Stimulated activated CD4-positive, alpha-beta T cell treated with anti-CD3 and anti-CD28 coated beads, Interleukin-4, amount 100 ng/mL, for 1 hour (primary cell): ENCODE measurements at places on chromosomes 7 and 10.

GRCh38 chr10:55740110-55740509, 620.9 kb downstream of the ZWINT start:
- no peak for DNase-seq

DNA sequence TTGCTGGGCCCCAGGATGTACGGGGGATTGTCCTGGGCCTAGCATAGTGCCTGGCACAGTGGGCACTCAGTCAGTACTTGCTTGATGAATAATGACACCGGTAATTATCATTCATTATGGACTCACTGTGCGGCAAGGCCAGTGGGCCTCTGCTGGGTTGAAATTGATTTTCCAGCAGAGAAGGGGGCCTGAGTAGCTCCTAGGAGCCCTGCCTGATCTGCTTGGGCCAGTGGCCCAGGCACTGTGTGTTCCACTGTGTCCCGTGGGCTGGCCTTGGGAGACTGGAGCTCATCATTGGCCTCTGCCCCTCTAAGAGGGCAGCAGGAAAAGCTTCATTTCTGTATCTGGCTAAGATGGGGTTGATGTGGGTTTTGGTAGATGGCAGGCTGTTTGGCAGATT, 1.4 kb downstream of the CHST3 start:
- no peak for DNase-seq

DNA sequence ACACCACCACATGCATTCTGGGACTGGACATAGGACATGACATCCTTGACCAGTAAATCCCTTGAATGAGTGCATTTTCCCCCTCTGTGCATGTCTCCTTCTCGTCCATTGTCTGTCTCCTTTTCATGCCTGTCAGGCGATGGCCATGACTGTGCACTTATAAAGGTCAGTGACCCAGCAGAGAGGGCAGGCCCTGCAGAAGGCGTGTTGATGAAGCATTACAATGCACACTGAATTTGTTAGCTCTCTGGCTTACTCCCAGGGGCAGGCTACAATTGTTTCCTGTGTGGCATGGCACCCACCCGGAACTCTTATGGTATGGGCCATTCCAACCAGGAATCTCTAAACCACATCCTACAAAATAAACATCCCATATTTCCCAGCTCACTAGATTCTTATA, 71.1 kb downstream of the SAMD9 start:
- DNase-seq: no peak

DNA sequence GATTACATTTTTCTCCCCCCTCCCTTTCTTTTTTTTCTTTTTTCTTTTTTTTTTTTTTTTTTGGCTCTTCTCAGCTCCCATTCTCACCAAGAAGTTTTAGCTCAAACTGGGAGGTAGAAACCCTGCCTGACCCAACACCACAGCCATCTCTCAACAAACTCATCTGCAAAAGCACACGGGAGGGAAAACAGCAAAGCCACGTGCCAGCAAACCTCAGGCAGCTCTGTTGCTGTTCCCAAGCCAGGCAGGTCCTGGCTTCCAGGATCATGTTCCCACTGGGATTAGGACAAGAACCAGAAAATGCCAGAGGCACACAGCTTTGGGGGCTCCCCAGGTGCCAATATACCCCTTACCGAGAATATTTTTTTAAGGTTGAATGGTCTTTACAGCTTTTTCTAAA, 56.7 kb downstream of the ITIH5 start:
- no peak for DNase-seq

DNA sequence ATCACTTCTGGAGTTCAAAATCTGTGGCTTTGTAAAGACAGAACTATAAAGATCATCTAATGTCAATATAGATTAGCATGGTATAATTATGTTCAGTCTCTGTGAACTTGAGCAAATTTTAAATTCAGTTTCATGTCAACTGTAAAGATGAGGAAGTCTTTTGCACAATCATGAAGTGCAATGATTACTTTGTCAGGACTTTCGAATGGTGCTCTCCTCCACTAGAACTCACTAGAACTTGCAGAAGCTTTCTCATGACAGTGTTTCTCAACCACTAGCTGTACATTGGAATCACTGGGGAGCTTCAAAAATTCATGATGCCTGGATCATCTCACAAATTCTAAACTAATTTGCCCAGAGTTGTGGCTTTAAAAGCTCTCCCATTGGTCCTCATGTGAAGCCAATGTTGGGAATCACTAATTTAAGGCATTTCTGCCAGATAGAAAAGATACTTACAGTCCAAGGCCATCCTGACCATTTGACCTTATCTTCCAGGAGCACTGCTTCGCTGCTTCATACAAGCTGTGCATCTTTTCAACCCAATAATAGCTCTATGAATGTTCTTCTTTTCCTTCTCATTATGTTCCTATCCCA, 12.9 kb downstream of the OR2AE1 start:
- no peak for DNase-seq

GRCh38 chr10:27225011-27225590, 15.5 kb downstream of the ACBD5 start:
- DNase-seq: no peak

GRCh38 chr10:32095116-32095733, 39.0 kb upstream of the KIF5B start:
- DNase-seq: no peak

- DNase-seq: no peak
Measured at GRCh38 chr7:93354815-93355214, 122.6 kb downstream of the VPS50 start.

DNA sequence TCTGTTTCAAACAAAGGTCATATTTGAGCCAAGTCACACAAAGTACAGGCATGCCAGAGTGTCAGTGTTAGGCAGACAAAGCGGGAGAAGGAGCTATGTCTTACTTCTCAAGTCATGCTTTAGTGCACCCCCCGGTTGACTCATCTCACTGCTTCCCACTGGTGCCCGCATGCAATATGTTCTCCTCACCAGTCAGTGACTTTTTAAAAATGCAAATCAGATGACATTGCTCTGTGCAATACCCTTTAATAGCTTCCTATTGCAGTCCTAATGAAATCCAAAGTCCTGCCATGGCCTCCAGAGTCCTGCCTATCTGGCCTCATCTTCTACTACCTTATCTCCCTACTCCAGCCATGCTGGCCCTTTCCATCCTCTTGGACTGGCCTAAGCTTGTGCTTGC, 429.1 kb downstream of the ACTR3B start:
- no peak for DNase-seq

DNA sequence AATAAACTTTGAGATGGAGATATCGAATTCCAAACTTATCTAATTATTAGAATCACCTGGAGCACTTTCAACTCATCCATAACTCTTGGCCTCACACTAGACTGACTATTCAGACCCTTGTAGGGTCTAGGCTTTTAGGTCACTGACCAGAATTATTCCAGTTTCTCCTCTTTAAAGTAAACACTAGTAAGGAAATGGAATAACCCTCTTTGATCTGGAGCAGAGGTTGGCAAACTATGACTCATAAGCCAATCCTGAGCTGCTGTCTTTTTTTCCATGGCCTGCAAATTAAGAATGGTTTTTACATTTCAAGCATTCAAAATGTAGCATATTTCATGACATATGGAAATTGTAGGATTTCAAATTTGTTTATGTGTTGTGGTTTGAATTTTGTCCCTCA, 1601.9 kb downstream of the REEP3 start:
- DNase-seq: no peak

DNA sequence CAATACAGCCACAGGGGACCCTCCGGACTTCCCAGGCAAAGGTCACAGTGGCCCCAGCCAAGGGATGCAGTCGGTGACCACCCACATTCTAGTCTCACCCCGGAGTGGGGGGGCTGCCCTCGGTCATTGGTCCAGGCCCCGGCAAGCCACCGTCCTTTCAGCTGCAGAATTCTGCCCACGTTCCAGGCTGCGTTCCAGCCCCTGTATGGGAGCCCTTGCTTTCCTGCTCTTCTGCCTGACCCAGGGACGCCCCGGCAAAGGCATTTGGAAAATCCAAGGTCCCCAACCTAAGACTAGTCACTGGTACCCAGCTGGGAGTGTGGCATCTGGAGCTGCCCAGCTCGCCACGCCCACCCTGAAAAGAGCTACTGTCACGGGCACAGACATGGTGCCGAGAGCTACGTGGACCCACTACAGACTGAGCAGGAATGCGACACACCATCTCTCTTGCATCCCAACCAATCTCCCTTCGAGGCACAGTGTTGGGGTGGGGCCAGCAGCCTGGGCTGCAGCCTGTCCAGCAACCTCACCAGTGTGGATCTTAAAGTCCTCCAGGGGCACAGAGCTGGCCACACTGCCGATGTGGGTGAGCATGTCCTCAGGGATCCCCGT, 18.6 kb downstream of the OGDHL start:
- DNase-seq: no peak

GRCh38 chr7:90488220-90488619, 18.8 kb downstream of the PTTG1IP2 start:
- no peak for DNase-seq
